ENCODE measurements at places on chromosomes 4 and X. TPM values are rescaled to one million over a fixed set of nuclear protein-coding genes. Genes with fewer than 3 reads are reported as not detected.

DNA sequence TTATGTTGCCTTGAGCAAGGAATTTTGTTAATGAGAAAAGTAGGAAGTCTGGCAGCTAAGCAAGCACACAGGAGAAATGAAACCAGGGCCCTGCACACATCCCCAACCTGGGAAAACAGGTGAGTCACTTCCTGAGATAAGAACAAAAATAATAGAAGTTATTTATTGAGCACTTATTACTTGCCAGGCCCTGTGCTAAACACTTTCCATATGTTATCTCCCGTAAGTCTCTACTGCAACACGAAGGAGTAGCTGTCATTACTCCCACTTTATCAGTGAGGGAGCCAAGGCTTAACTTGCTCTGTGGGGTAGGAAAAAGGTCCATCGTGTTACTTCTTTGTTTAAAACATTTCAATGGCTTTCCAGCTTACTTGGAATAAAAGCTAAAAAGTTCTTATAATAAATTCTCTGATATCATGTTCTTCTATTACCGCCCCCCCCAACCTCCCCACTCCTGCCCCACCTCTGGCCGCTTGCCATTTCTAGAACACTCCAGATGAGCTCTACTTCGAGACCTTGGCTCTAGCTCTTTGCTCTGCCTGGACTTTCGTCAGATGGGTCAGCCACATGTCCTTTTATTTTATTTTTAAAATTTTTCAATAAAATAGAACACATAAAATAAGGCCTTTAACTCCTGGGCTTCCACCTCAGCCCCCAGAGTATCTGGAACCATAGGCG is 36.3 kb upstream of the PLAC8 start:
- DNase-seq, result no peak

- DNase-seq, result peak; percentile 96
Measured at GRCh38 chr4:74374561-74375327, 9.8 kb downstream of the EREG start.

The DMRTC1 gene
- total RNA-seq, result not detected

DNA sequence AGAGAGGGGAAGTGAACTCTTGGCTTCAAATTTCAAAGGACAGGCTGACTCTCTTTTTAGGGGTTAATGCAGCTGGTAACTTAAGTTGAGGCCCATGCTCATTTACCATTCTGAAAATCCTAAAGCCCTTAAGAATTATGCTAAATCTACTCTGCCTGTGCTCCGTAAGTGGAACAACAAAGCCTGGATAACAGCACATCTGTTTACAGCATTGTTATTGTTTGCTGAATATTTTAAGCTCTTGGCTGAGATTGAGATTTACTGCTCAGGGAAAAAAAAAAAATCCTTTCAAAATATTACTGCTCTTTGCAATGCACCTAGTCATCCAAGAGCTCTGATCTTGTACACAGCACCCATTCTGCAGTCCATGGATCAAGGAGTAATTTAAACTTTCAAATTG is 17.7 kb downstream of the PPP3CA start:
- DNase-seq, result no peak

The CT47B1 gene
- total RNA-seq, result not detected

The ADH6 gene
- total RNA-seq, result not detected

The RNF150 gene
- total RNA-seq, result 17.8 TPM

- peak; percentile 82 for DNase-seq
Measured at GRCh38 chr4:88591787-88592599, at the start of gene HERC3. TSS of gene HERC3 (plus strand) at chr4:88592480. CDS start at chr4:88605824, 13,344 bp downstream.

The F9 gene
- total RNA-seq, result not detected

The ARHGAP36 gene
- total RNA-seq, result not detected

DNA sequence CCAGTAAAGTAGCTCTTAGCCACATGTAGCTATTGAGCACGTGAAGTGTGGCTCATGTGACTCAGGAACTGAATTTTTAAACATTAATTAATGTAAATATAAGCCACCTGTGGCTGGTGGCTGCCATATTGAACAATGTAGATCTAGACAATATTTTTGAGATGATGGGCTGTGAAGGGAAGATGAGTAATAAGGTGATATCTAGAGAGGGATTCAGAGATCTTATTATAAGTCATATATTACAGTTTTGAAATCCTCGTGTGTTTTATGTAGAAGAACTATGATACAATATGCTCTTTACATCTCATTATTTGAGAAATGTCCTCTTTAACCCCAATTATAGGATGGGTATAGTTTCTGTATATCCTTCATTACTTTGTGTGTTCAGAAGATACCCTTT is 5.6 kb downstream of the GAR1 start:
- DNase-seq, result no peak

- DNase-seq, result peak; percentile 58
Measured at GRCh38 chr4:122914292-122914904, 8.0 kb downstream of the NUDT6 start.

The SPIN2B gene
- total RNA-seq, result 10.4 TPM

The TRIM61 gene
- total RNA-seq, result 0.31 TPM

- DNase-seq, result no peak
Measured at GRCh38 chr4:18444206-18444605, 422.7 kb upstream of the LCORL start.

The NCAPG gene
- total RNA-seq, result 32.4 TPM

The PAGE1 gene
- total RNA-seq, result not detected

The RHOXF2 gene
- total RNA-seq, result not detected

DNA sequence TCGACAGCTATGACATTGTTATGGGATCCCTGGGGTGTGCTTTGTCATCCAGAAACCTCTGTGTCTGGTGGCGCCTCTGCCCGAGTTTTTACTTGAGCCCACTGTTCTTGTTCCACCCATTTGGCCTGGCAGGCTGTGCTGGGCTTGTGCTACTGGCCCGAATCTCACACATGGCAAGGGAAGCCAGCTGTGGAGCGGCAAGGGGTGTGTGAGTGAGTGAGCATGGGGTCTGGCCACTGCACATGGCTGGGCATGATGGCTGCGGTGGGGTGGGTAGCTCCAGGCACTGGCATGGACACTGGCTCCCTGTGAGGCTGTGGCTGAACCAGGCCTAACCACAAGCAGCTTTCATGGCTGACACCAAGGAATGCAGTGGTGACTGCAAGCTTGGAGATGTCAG is 89.2 kb downstream of the DACH2 start:
- no peak for DNase-seq

DNA sequence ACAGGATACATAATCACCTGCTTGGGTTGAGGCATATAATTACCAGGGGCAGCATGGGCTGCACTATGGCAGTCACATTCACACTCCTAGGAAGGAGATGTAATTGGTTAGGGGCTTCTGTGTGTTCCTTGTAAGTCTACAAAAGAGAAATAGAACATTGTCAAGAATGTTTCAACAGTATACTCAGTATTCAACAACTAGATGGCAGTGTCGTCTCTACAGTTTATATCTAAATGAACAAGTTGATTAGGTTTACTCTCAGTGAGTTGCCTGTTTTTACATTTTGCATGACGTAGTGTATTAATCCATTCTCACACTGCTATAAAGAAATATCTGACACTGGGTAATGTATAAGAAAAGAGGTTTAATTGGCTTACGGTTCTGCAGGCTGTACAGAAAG is 50.5 kb upstream of the RAB33B start:
- no peak for DNase-seq

The CT45A2 gene
- not detected for total RNA-seq

- DNase-seq, result no peak
Measured at GRCh38 chrX:34943235-34943634, 639 bp downstream of the FAM47B start.

GRCh38 chr4:60400593-60400992 is 799.5 kb upstream of the ADGRL3 start:
- no peak for DNase-seq

- no peak for DNase-seq
Measured at GRCh38 chr4:181507938-181508337, 735.3 kb upstream of the TENM3 start.

DNA sequence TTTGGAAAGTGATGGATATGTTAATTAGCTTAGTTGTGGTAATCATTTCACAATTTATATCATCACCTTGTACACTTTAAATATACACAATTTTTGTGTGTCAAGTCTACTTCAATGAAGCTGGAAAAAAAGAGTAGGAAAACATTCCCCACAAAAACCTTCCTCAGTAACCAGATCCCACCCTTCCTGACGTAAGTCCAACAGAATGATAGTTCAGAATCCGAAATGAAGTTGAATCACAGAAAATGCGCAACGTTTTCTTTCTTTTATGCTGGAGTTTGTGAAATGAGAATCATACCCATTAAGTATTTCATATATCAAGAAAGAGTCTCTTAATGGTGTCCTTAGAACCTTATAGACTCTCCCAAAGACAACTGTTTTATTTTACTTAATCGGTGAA is 292.9 kb downstream of the USP46 start:
- no peak for DNase-seq

The CCDC158 gene
- total RNA-seq, result 0.05 TPM

GRCh38 chr4:157013656-157014055 is 42.1 kb upstream of the PDGFC start:
- DNase-seq, result peak; percentile 39

- DNase-seq, result no peak
Measured at GRCh38 chrX:28158019-28158777, 176.9 kb upstream of the DCAF8L1 start.

- no peak for DNase-seq
Measured at GRCh38 chr4:18039113-18039512, 17.6 kb upstream of the LCORL start.

- DNase-seq, result no peak
Measured at GRCh38 chr4:68724426-68724825, 54.0 kb upstream of the UGT2B15 start.

- DNase-seq, result no peak
Measured at GRCh38 chr4:42142591-42142990, 9.9 kb downstream of the BEND4 start.

- no peak for DNase-seq
Measured at GRCh38 chrX:17990532-17990931, 129.4 kb upstream of the RAI2 start.

DNA sequence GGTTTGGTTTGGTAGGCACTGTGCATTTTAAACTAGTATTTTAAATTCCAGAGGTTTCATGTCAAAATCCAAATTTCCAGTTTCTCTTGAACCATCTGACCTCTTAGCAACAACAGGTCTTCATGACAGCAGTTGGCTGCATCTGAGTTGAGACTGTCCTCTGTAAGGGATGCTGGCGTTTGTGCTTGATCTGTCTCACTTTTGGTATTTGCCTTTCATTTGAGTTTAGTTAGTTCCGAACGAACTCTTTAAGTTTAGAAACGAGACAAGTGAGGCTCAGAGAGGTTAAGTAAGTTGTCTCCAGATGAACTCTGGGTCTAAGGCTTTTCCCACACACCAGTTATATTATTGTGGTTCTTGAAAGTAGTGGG is 29.1 kb downstream of the SPARCL1 start:
- no peak for DNase-seq

DNA sequence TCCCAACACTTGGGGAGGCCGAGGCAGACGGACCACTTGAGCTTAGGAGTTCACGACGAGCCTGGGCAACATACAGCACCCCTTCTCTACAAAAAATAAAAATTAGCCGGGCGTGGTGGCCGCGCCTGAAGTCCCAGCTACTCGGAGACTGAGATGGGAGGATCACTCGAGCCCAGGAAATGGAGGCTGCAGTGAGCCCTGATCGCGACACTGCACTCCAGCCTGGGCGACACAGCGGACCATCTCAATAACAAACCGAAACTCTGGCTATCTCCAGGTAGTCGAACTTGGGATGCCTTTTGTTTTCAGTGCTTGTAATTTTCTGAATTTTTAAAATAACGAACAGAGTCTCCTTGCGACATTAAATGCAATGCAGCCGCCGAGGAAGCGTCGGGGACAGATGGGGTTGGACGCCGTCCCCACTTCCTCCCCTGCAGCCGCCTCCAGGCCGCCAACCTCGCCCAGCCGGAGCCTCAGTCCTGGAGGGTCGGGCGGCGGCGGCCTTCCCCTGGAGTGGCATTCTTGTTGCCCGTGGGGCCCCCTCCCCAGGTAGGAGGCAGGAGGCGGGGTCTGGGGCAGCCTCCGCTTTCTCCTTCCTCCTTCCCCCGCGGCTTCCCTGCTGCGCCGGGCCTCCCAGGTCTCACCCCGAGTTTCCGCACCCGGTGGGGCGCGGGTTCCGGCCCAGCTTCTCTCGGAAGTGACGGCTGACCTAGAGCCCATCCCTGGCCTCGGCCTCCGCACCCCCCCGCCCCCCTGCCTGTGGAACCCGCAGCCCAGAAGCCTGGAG is 14.6 kb downstream of the HMX1 start:
- no peak for DNase-seq

The KIT gene
- total RNA-seq, result 1.0 TPM

DNA sequence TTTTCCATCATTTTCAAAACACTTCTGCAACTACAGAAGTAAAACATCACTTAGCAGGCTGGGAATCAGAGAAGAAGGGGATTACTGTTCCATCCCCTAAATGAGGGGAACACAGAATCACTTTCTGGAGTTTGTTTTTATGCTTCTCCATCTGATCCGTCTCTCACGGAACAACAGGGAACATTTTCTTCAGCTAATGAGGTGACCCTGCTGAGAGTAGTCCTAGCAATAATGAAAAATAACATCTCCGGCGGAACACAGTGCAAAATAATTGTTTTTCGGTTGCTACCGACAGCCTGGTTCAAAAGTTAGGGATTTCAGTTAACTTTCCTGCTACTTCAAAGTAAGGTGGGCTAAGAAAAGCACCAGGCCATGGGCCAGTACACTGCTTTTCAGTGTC is 322.9 kb downstream of the UNC5C start:
- DNase-seq, result no peak

The SLC9A7 gene
- total RNA-seq, result 45.5 TPM

The HAUS7 gene
- total RNA-seq, result 29.2 TPM

DNA sequence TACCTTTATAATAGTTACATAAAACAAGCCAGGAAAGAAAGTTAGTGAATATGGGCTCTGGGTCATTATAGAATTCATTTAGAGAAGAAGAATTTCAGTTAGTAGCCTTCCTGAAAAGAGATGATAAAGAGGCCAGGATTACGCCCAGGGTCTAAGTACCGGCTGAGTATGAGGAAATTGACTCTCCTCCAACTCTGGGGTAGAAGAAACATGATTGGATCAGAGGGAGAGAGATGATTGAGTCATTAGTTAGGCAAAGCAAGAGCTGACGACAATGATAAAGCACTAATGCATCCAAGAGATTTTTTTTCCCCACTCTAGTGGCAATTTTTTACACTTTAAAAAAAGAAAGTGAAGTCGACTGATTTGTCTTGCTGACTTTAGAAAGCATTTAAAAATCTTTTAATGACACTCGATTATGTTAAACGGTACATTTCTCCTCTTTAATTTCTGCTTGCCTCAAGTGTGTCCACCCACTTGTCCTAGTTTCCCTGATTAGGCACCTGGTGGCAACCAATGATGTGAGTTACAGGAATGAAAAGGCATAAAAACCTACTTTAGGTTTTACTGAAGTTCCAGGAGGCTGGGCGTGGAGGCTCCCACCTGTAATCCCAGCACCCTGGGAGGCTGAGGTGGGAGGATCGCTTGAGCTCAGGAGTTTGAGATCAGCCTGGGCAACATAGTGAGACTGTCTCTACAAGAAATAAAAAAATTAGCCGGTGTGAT is 37.3 kb upstream of the IGFBP7 start:
- peak; percentile 92 for DNase-seq

The ERVMER34-1 gene
- not detected for total RNA-seq

All from HFFc6 (cell line).